ENCODE measurements at places on chromosomes 2 and 18. TPM values are rescaled to one million over a fixed set of nuclear protein-coding genes. Genes with fewer than 3 reads are reported as not detected.

DNA sequence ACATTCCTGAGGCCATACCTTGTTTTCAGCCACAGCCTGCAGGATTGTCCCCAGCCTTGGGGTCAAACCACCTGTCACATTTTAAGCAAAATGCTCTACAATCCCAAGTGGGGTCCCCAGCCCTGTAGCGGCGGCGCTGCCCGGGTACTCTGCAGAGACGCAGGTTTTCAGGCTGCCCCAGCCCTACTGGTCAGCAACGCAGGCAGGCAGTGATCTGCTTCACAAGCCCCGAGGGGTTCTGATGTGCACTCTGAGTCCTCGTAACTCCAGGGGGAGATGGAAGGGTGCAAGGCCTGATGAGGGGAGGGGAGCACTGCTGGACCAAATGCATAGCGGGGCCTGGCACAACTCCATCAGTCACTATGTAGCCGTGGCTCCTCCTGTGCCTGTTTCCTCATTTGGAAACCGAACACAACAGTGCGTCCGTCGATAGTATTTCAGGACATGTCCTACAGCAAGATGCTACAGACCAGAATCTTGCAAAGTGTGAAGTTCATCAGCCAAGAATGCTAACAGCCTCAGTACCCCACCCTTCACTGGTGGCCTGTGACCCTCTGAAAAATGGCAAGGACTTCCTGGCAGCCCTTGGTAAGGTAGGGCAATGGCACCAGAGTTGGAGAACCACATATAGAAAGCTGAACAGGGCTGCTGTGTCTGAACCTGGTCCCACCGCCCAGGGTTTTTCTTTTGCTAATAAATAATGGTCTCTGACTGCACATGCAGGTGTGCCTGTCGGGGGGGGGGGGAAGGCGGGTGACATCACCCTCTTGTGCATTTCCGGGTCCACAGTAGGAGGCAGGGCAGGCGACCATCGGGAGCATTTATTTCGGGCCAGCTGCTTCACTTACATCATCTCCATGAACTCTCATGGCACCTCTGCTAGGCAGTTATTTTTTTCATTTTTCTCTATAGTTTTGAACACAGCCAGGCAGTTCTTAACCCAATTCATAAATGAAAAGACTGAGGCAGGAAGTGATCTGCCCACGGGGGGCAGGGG lies 50.6 kb upstream of the TFCP2L1 start:
- DNase-seq = peak; percentile 54

DNA sequence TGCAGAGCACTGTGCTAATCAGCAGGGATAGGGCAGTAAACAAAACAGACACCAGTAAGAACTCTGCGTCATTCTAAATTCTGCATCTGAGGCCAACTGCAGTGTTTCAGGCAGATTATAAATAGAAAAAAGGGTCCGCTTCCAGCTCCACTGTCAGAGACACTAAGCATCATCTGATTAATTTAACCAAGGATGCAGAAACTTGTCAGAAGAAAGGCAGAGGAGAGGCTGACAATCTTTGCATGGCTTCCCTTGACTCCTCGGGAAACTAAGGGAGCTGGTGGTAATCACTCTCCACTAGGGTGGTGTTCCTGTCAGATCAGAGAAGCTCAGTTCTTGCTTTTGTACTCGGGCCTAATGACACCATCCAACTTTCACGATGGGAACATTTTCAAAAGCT lies 123.5 kb downstream of the DNAH6 start:
- no peak for DNase-seq

DNA sequence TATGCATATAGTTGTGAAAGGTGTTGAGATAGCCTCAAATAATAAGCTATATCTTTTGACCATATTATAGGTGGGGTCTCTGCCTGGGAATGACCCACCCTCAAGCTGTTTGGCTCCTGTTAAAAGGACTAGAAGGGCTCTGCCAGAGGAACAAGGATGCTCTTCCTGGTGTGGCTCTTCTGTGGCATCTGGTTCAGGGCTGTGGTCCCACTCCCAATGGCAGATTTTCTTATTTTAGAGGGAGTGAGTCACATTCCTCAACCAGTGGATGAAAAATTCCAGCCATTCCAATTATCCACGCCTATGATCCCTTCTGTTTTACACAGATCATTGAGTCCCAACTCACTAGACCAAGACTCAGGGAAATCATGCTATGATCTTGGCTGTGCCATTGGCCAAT lies 119.9 kb downstream of the PARD3B start:
- no peak for DNase-seq

DNA sequence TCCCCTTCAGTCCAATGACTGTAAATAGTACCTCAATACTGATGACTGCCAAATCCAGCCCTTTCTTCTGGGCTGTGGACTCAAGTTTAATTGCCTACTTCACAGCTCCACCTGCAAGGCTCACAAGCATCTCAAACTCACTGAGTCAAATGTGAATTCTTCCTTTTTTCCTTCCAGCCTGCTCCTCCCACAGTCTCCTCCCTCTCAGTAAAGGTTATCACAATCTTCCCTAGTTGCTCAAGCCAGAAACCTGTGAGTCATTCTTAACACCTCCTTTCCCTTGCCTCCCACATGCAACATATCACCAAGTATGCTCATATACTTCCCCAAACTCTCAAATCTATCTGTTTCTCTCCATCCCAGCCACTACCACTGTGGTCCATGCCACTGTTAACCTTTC lies 3.7 kb upstream of the MFSD6 start:
- peak; percentile 56 for DNase-seq

- no peak for DNase-seq
These were observed 394.8 kb downstream of the DCDC2C start for GRCh38 chr2:4098137-4098536.

DNA sequence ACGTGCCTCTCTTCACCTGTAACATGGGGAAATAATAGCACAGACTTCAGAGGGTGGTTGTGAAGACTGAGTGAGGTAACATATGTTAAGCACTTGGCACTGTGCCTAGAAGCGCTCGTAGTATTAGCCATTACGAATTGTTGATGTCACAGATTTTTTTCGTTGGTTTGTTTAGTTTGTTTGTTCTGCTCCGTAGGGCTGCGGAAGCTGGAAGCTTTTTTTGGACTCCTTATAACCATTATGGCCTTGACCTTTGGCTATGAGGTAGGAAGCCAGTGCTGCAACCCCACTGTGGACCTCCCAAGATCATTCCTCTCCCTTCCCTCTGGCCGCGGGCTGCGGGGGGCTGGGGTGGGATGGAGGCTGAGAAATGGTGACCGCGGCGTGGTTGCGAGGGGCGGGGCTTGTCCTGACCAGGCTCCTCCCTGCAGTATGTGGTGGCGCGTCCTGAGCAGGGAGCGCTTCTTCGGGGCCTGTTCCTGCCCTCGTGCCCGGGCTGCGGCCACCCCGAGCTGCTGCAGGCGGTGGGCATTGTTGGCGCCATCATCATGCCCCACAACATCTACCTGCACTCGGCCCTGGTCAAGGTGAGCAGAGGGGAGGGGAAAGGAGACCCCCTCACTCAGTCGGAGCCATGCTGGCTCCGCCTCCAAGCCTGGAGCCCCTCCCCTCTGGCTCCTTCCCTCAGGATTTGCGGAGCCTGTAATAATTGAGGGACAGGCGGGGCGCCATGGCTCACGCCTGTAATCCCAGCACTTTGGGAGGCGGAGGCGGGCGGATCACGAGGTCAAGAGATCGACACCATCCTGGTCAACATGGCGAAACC lies 5.5 kb downstream of the SLC11A1 start:
- DNase-seq = peak; percentile 93

DNA sequence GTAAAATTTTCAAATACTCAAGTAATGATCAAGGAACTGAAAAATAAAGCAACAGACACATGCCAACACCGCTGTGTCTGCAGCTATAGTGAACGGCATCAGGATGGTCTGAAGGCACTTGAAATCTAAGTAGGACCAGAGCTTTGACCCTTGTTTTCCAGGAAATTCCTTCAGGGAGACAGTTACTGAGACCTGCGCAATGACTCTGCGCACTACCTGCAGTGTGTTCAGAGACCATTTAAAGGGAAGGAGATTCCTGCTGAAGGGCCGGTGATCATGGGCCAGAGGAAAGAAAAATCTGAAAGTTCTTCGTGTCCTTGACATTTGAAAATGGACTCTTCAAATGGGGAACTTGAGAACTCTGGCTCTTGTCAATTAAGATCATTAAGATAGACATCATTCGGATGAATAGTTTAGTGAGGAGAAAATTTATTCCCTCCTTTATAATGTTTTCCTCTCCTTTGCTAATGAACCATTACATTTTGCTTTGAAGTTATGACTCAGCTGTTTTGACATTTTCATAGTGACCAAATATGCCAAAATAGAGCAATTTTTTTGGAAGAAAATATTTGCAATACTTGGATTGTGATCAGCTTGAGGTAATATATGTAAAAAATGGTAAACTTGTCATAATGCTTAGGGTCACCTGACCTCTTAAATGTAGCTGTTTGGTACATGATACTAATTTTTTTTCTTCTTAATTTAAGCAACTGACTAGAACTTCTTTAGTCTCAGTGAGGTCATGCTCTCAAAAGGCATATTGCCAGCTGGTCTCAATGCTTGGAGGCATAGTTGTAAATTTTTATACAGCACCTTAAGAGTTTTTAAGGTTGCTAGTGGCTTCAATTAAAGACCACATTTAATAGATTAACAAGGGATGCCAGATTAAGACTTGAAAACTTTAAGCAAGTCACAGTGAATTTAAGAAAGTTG lies 329.3 kb downstream of the ARHGAP15 start:
- DNase-seq = no peak

GRCh38 chr2:208311954-208312353 lies 45.9 kb downstream of the PIKFYVE start:
- DNase-seq = no peak

- no peak for DNase-seq
These were observed 27.2 kb upstream of the CDH2 start for GRCh38 chr18:28204154-28204553.

DNA sequence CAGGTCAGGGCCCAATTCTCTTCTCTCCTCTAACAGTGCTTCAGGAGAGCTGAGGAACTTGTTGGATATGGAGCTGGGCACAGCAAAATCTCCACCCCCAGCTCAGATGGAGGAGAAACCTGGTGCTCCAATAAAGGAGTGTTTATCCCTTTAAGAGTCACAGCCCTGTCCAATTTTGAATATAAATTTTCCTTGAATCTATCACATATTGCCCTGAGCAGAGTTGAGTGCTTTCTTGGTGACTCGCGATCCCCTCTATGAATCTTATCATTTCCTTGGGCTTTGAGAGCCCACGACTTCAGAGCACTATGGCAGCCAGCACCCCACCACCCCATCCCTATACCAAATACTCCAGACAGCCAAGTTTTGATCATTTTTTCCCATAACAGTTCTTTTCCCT lies 34.4 kb upstream of the SMAD7 start:
- peak; percentile 22 for DNase-seq

GRCh38 chr2:127517465-127517864 lies 8.8 kb downstream of the IWS1 start:
- DNase-seq = no peak

DNA sequence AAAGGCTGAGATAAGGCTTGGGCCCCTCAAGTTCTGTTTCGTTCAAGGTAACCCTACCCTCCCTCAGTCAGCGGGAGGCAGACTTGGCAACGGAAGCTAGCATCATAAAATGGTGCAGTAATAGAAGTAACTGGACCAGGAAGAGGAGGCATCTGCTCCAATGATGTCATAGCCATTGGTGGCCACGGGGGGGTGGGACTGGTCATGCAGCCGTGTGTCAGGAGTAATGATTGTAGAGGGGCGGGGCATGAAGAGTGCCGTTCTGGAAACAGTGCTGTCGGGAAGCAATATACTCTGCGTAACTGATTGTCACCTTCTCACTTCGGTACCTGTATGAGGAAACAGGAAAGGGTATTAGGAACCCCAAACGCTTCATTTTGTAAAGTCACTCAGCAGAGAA lies 6.9 kb upstream of the POLR2D start:
- peak; percentile 52 for DNase-seq

DNA sequence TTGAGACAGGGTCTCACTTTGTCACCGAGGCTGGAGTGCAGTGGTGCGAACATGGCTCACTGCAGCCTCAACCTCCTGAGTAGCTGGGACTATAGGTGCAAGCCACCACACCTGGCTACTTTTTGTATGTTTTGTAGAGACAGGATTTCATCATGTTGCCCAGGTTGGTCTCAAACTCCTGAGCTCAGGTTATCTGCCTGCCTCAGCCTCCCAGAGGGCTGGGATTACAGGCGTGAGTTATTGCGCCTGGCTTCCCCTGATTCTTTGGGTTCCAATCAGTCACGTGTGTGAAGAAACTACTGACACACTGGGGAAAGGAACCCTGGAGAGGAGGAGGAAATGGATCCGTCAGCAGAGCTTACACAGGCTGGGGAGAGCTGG lies 22.3 kb upstream of the RAB10 start:
- DNase-seq = no peak

GRCh38 chr2:241799522-241800197 lies 9.3 kb upstream of the NEU4 start:
- peak; percentile 42 for DNase-seq

DNA sequence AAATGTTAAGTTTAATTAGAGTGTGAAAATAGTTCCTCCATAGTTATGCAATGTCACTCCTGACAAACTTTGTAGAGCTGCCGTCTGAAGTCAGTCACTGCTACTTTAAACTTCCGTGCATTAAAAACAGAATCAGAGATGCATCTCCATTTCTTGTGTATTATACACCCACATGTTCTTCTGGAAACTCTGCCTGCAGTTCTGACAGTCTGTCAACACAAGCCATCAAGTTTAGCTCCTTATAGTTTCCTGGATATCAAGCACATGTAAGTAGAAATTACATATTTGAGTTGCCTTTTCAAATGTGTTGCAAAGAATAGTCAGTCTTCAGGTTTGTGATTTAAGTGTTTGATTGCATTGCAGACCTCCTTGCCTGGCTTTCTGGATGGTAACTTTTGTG lies 184.3 kb downstream of the CTNNA2 start:
- DNase-seq = no peak

DNA sequence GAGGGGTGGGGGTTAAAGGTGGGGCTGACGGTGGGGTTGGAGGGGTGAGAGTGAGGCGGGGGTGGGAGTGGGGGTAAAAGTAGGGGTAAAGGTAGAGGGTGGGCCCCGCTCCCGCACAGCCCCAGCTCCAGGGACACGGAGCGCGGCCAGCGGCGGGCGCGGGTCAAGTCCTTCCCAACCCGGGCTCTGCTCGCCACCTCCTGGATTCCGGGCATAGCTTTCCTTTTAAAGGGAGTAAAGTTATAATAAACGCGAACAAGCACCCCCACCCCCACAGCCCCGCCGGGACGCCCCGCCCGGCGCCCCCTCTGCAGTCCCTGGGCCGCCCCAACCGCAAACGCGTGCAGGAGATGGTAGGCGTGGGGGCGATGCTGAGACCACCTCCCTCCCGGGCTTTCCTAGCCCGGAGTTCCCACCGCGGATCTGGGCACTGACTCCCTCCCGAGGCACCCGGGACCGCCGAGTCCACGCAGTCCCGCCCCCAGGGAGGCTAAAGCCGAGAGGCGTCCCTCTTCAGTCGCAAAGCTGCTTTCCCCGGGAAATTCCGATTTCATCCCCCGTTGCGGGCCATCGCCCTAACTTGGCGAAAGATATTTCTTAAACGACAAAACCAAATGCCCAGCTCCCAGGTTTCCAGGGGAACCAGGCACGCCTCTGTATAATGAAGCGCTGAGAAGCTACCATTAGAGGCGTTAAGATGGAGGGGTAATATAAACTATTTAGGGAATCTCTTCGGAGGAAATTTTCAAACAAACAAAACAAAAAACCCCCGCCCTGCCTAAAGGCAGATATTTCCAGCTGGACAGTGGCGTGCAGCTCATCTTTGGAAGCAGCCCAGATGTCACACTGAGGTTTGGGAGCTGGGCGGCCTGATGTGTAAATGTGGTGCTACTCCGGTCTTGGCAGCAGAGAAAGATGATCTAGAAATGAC lies at the start of gene LIMS2:
Gene LIMS2, minus strand, starts transcription at position 200 of the 931 bp plus-strand sequence. CDS start 506 bp downstream, outside the sequence.
- peak; percentile 82 for DNase-seq

CRYGC gene
- not detected for total RNA-seq

LYG1 gene
- 0.55 TPM for total RNA-seq

KHK gene
- total RNA-seq = 3.5 TPM

DOCK10 gene
- not detected for total RNA-seq

DLGAP1 gene
- total RNA-seq = 21.5 TPM

NOTO gene
- total RNA-seq = not detected

CDH19 gene
- not detected for total RNA-seq

GREB1 gene
- 106 TPM for total RNA-seq

All from endodermal cell (in vitro differentiated cells).